ENCODE measurements at places on chromosomes 7 and 10.

- no peak for DNase-seq
These were observed 98.0 kb upstream of the PIK3CG start for GRCh38 chr7:106767078-106767477.

- no peak for DNase-seq
These were observed 135.0 kb downstream of the RTKN2 start for GRCh38 chr10:62133618-62134017.

- no peak for DNase-seq
These were observed 100.6 kb upstream of the CREB5 start for GRCh38 chr7:28311670-28312069.

GRCh38 chr7:128405471-128406313, 4.1 kb downstream of the IMPDH1 start:
- DNase-seq = no peak

DNA sequence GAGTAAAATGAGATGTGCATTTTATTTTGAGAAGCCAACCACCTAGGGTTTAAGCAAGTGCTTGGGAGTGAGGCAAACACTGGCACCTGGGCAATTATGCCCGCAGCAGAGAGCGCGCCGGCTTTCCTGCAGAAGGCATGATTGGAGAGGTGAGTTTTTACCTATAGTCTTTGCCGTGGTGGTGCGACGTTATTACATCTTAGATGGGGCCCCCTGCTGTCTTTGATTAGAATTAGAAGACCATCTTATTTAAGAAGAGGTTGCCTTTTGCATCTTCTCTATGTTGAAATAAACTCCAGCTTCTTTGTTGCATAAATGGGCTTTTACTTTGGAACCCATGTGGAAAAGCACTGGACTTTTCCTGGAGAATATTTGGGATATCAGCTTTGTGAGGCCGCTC, 409.5 kb downstream of the GLRX3 start:
- no peak for DNase-seq

- DNase-seq = no peak
These were observed 11.8 kb upstream of the TSPAN12 start for GRCh38 chr7:120869700-120870099.
